ENCODE measurements at places on chromosomes 7 and 10. TPM values are rescaled to one million over a fixed set of nuclear protein-coding genes. Genes with fewer than 3 reads are reported as not detected.

DNA sequence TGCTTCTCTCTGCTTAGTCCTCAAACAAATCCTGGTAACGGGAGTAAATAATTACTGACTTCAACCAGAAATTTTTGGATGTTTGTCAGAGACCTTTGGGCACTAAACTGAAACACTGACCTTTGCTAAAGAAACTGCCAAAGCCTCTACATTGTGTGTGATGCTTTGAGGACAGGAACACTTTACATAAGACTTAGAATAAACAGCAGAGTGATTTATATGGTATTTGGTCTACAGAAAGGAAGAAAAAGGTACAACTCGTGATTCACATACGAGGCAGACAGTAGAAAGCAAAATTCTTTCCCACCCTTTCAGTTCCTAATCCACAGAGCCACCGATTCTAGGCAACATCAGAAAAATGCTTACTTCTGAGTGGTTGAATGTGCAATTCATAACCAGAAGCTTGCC is 59.8 kb downstream of the SLC16A12 start:
- DNase-seq: no peak
- no peaks in the 10 kb centered on the region for H3K27me3 ChIP-seq
- H3K36me3 ChIP-seq: no peaks in the 10 kb centered on the region

DNA sequence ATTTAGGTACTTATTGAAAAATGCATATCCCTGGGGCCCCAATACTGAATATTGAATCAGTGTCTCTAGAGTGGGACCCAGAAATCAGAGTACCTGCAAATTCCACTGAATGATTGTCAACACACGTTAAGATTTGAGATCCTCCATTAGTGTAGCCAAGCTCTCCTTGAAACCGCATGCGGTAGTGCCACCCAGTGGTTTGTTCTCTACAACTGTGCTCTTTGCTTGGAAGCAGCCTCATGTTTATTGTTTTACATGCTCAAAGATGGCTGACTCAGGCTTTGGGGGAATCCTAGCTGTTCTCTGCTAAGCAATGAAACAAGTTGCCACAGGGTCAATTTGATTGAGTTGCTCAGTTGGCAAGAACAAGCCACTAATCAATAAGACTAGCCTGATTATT is 340.2 kb upstream of the CELF2 start:
- no peak overlapping the region for H3K27ac ChIP-seq
- H3K36me3 ChIP-seq: no peaks in the 10 kb centered on the region
- no peak overlapping the region for H3K4me3 ChIP-seq
- H3K4me1 ChIP-seq: no peaks in the 10 kb centered on the region
- no peaks in the 10 kb centered on the region for H3K27me3 ChIP-seq
- DNase-seq: no peak

GRCh38 chr10:124696446-124697392 is 47.5 kb downstream of the FAM53B start:
- H3K27ac ChIP-seq: peak overlapping the region; percentile 86
- peak overlapping the region; percentile 43 for H3K4me3 ChIP-seq
- peak; percentile 73 for DNase-seq
- peaks cover 18% of the 10 kb centered on the region for H3K36me3 ChIP-seq
- peaks cover 94% of the 10 kb centered on the region for H3K4me1 ChIP-seq

- no peak overlapping the region for H3K27ac ChIP-seq
- H3K27me3 ChIP-seq: no peaks in the 10 kb centered on the region
- no peak overlapping the region for H3K4me3 ChIP-seq
- no peak for DNase-seq
- no peaks in the 10 kb centered on the region for H3K36me3 ChIP-seq
Measured at GRCh38 chr10:103747193-103747865, 108.0 kb downstream of the SH3PXD2A start.

- peak overlapping the region; percentile 71 for H3K4me3 ChIP-seq
- H3K36me3 ChIP-seq: no peaks in the 10 kb centered on the region
- H3K27ac ChIP-seq: peak overlapping the region; percentile 26
- H3K4me1 ChIP-seq: peaks cover 27% of the 10 kb centered on the region
Measured at GRCh38 chr7:16753932-16754855, 639 bp downstream of the TSPAN13 start.

DNA sequence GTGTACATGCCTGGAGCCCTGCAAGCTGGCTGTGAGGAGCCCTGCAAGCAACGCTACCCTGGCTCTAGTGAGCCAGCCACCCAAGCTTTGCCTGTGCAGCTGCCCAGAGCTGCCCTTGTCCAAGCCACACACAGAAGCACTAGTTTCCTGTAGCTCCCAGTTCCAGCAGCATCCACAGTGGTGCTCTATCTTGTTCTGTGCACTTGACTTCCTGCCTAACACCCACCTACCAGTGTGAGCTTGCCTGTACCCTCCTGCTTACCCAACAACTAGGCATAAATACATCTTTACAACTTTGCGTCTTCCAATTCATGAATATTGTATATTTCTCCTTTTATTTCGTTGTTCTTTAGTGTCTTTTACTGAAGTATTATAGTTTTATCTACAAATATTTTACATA is 32.2 kb upstream of the ZNF518A start:
- DNase-seq: no peak
- no peak overlapping the region for H3K4me3 ChIP-seq
- H3K4me1 ChIP-seq: no peaks in the 10 kb centered on the region
- H3K36me3 ChIP-seq: no peaks in the 10 kb centered on the region

DNA sequence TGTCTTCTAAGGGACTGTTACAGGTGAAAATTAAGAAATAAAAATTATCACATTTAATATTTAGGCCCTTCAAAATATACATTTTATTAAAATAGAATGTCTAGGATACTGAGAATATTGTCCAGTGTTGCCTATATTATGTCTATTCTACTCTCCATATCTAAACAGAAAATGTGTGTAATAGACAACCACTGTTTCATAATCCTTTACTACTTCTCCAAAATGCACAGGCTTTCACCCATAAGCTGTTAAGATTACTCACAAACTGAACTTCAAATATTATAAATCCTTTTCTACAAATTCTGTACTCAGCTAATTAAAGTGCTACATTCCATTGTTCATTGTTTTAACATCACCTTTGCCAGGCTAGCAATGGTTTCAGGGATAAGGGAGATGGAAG is 56.7 kb upstream of the TFEC start:
- no peaks in the 10 kb centered on the region for H3K36me3 ChIP-seq
- no peaks in the 10 kb centered on the region for H3K27me3 ChIP-seq
- DNase-seq: no peak
- H3K4me3 ChIP-seq: no peak overlapping the region

GRCh38 chr10:49115015-49115795 is at the start of gene VSTM4:
VSTM4 (minus strand) TSS chr10:49115522; CDS start chr10:49115485, 37 bp downstream.
- peak within 1 kb of the TSS; percentile 37 for H3K4me3 ChIP-seq
- peaks cover 11% of the 10 kb centered on the region for H3K4me1 ChIP-seq
- H3K36me3 ChIP-seq: no peaks in the 10 kb centered on the region

- peaks cover 15% of the 10 kb centered on the region for H3K36me3 ChIP-seq
- no peaks in the 10 kb centered on the region for H3K27me3 ChIP-seq
- no peak overlapping the region for H3K27ac ChIP-seq
- H3K4me3 ChIP-seq: no peak overlapping the region
Measured at GRCh38 chr10:124003871-124004662, 89.3 kb downstream of the CHST15 start.

- no peak for DNase-seq
- no peak overlapping the region for H3K4me3 ChIP-seq
- no peaks in the 10 kb centered on the region for H3K36me3 ChIP-seq
- no peaks in the 10 kb centered on the region for H3K4me1 ChIP-seq
- H3K27me3 ChIP-seq: no peaks in the 10 kb centered on the region
- no peak overlapping the region for H3K27ac ChIP-seq
Measured at GRCh38 chr10:121134711-121135110, 283.5 kb downstream of the WDR11 start.

Gene ABCC2
- 3.4 TPM for total RNA-seq

Gene RASSF4
- 73.3 TPM for total RNA-seq

Gene CDCA7L
- 28.7 TPM for total RNA-seq

Data from spleen (tissue), 13 donors.